NCI-H345 (cell line): ENCODE measurements at places on chromosomes 2 and 18.

DNA sequence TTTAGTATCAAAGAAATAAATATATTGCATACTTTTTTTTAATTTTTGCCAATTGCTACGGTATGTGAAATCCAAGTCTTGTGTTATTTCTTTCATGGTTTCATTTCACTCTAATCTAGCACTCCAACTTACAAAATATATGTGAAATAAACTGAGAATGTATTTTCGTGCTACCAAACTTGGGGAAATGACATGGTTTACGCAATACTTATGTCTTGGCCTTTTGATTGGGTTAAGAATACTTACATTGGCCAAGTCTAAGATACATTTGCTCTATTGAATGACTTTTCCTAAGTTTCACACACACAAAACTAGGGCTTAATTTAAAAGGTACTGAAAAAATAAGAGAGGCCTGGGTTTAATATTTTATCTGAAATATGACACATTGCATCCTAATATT lies 80.5 kb downstream of the VRK2 start:
- DNase-seq, result no peak

GRCh38 chr18:63753676-63754075 lies 21.5 kb upstream of the SERPINB7 start:
- DNase-seq, result no peak

DNA sequence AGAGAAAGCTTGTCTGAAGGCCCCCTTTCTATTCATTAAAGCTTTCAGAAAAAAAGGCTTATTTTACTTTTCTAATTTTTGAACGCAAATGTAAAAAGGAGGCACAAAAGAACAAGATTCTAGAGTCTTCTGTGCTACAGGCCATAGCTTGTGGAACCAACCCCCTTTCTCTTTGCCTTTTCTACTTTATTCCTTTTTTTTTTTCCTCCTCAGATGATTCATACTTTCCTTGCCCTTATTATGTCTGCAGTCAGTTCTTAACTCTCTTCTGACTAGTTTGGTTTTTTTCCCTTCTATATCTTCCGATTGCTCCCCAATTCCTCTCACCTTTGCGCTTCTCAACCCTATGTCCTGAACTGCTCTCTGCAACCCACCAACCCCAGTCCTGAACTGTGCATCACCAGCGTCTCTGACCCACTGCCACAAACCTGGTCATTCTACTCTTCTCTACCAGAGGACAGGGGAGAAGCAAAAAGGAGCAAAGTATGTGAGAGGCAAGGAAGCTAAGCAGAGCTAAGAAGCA lies 56.9 kb upstream of the WIPF1 start:
- DNase-seq, result no peak

- no peak for DNase-seq
Measured at GRCh38 chr2:232075080-232075479, 113.6 kb downstream of the DIS3L2 start.
